ENCODE measurements at places on chromosomes 6 and 20. TPM values are rescaled to one million over a fixed set of nuclear protein-coding genes. Genes with fewer than 3 reads are reported as not detected.

The ENPP4 gene
- 2.4 TPM for total RNA-seq

The CGAS gene
- total RNA-seq: 7.4 TPM

The ERVFRD-1 gene
- total RNA-seq: 0.12 TPM

The ENPP3 gene
- under 0.01 TPM for total RNA-seq

Data from uterine smooth muscle cell (primary cell).